ENCODE measurements at places on chromosomes 11 and 22.
A peak's percentile ranks its signal among the peaks of the same experiment; 100 is the strongest.

GRCh38 chr11:45017329-45017728 is 66.6 kb upstream of the TP53I11 start:
- no peak for DNase-seq

DNA sequence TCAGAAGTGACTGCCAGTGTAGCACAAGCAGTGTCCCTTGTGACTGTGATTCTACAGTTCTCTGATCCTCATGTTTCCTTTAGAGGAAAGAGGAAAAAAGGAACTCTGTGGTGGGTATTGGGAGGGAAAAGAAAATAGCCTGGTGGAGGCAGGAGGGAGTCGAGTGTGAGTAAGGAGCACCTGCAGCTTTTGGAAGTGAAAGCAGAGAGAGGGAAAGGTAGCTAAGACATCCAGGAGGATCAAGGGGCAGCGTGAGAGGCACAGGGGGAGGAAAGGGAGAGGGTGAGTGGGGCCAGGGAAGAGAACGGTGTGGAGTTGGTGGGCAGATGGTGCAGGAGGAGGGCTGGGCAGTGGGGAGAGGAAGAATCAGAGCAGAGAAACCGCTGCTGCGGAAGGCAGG is 12.4 kb downstream of the TMA7B start:
- DNase-seq, result no peak

DNA sequence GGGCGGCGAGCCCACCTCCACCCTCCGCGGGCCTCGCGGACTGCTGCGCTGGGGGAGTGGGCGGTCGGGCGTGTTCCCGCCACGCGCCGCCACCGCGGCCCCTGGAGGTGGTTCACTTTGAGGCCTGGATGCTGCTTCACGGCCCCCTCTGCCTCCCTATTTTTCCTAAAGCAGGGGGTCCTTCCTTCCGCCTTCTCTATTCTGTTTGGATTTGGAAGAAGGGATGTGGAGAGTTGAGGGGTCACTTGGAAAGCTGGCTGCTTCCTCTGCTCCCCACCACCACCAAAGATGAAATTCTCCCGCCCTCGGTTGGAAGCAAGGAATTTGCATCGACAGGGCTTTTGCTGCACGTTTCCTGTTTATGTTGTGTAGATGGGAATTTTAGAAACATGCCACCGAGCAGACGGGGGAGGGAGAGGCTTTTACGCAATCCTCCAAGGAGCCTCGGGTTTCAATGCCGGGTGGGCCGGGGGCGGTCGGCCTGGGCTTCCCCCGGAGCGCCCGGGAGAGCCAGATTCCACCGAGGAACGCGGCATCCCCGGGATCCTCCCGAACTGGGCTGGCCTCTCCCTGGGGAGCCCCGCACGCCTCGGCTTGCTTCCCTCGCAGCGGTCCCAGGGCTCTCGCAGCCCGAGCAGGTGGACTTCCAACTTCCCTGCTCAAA is 403 bp upstream of the SBF2 start:
- DNase-seq, result no peak

DNA sequence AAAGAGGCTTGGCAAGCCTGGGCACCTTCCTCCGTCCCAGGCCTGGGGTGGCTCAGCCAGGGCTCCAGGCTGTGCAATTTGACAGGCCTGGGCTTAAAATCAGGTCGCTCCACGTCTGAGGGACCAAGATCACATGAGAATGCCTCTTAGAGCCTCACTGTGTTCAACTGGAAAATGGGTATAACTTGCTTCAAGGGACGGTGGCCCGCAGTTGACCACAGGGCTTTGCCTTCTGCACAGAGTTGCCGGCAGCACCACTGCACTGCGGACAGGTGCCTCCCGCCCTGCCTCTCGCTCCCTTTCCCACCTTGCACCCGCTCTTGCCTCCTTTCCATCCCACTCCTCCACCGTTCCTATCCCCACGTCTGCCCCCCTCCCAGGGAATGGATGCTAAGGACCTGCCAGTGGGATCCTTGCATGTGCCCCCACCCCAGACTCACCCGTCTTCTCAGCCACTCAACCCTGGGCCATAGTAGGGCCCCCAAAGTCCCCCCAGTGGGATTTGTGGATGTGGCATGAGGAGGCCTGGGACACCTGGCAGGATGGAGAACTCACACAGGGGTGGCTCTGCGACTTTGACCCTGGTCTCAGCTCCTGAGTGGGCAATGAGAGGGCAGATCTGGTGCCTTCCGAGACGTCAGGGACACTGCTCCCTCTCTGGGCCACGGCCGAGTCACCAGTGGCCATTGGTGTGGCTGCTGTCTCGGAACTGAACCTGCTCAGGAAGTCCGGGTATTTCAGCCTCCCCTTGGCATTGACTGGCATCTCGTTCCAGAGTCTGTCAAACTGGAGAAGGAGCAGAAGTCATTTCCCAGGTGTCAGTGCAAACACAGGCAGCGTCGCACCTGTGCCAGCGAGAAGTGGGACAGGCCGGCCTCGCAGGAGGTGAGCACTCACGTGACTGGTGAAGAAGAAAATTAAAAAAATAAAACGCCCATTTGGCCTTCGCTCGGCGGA is 128.0 kb downstream of the MPPED1 start:
- no peak for DNase-seq

DNA sequence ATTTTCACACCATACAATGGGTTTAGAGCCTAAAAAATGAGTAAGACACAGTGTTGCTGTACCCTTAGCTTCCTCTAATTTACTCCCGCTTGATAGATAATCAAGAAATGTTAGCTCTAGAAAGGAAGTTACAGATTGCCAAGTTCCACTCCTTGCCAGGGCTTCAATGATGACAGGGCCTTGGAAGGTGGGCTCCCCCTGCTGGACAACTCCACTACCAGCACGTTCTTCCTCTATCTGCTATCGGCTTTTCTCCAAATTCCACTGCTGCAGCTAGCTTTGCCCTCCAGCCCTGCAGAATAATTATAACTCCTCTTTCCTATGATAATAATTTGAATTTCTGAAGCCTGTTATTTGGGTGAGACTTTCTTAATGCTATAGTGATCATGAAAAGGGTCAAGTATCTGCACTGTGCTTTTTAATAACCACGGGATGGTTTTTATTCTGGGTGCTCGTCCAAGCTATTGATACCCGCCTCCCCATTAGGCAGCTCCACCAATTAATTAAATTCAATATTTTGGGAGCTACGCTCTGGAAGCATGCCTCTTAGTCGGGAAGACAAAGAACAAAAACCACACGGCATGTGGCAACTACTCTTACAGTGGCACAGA is 9.0 kb downstream of the SYN3 start:
- peak; percentile 59 for DNase-seq

DNA sequence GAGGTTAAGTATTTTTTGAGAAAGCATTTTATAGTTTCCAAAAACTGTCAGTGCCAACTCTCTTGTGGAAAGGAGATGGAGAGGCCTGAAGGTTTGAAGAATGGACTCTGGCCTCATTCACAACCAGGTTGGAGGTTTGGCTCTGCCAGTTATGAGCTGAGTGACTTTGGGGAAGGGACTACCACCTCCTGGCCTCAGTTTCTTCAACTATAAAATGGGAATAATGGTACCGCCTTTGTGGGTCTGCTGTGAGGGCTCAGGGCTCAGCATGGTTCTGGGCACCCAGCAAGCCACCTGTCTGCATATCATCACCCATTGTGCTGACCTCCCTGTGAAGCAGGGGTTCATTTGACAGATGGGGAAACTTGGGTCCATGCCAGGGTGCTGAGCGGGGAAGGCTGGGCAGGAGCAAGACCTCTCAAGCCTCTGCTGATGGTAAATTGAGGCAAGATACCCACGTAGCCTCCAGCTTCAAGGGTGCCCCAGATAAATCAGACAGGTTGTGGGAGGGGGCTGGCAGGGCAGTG is 3.5 kb upstream of the LIF start:
- no peak for DNase-seq

DNA sequence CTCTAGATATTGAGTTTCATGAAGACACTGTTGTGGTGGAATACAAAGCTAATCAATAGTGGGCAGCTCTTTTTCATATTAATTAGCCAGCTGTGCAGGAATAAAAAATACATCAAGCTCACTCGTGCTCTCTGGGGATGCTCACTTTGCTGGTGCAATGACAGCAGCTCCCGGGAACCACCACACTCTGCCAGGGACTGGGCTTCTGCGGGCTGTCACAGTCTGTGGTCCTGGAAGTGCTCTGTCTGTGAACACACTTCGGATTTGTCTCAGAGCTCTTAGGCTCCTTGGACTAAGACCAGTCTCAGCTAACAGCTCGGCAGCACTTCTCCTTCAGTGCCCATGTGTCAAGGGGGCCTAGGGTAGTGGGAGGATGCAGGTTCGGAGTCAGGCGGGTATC is 393.5 kb downstream of the TENM4 start:
- no peak for DNase-seq

DNA sequence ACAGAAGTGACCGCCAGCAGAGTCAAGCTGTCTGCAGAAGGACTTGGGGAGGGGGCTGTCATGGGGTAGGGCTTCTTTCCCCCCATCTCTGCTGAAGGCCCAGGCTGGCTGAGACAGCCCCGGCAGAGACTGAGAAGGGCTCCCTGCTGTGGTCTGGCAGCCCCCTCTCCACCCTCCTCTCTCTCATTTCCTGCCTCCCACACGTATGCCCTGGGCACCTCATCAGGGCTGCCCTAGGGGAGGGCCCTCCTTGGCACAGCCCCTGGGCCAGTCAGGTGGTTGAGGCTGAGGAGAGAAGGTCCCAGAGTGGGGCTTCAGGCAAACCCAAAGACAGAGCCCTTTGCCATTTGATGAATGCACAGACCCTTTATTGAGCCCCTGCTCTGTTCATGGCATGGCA is 3.6 kb downstream of the RASD2 start:
- DNase-seq, result no peak

- DNase-seq, result no peak
Observed at GRCh38 chr11:85379066-85379465, 248.1 kb downstream of the DLG2 start.

- no peak for DNase-seq
Observed at GRCh38 chr11:36500315-36500721, 9.8 kb downstream of the TRAF6 start.

- DNase-seq, result no peak
Observed at GRCh38 chr11:26149585-26149984, 182.3 kb upstream of the ANO3 start.

DNA sequence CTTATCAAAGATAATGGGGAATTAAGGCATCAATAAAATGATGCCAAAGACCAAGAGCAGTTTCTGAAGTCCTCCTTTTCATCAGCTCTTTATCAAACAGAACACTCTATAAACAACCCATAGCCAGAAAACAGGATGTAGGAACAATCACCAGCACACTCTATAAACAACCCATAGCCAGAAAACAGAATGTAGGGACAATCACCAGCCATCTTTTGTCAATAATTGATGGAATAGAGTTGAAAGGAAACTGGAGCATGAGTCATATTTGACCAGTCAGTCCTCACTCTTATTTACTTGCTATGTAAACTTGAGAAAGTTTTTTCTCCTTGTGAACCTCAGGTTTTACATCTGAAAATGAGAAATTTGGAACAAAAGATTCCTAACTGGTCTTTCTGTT is 10.0 kb downstream of the MS4A2 start:
- DNase-seq, result no peak

DNA sequence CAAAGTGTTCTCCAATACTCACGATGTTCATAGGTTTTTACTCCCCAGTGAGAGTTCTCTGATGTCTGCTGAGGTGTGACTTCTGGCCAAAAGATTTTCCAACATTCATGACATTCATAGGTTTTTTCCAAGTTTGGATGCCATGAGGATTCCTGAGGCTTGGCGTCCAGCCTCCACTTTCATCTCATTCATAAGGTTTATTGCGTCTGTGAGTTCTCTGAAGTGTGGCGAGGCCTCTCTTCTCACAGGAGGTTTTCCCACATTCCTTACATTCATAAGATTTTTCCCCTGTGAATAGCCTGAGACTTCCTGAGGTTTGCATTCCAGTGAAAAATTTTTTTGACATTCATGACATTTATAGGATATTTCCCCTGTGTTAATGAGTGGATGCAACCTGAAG is 1014.1 kb downstream of the LRRC4C start:
- no peak for DNase-seq

DNA sequence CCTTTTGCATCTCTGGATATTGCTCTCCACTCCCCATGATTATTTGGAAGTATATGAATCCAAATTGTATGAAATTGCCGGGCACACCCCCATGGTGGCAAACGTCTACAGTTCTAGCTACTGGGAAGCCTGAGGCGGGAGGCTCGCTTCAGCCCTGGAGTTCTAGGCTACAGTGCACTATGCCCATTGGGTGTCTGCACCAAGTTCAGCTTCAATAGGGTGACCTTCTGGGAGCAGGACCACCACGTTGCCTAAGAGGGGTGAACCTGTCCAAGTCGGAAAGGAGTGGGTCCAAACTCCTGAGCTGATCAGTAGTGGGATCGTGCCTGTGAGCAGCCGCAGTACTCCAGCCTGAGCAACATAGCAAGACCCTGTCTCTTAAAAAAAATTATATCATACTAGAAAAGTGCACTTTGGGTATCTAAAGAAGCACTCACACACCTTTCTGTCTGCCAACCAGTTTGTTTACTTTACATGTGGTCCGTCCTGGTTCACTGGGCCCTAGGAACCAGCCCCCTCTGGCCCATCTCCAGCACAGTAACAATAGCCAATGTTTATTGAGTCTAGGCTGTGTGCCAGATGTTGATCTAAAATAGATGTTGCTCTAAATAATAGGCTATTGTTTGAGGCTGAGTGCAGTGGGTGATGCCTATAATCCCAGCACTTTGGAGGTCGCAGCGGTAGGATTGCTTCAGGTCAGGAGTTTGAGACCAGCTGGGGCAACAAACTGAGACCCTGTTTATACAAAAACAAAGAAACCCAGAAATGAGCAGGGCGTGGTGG is 16.4 kb upstream of the KAT5 start:
- DNase-seq, result no peak

DNA sequence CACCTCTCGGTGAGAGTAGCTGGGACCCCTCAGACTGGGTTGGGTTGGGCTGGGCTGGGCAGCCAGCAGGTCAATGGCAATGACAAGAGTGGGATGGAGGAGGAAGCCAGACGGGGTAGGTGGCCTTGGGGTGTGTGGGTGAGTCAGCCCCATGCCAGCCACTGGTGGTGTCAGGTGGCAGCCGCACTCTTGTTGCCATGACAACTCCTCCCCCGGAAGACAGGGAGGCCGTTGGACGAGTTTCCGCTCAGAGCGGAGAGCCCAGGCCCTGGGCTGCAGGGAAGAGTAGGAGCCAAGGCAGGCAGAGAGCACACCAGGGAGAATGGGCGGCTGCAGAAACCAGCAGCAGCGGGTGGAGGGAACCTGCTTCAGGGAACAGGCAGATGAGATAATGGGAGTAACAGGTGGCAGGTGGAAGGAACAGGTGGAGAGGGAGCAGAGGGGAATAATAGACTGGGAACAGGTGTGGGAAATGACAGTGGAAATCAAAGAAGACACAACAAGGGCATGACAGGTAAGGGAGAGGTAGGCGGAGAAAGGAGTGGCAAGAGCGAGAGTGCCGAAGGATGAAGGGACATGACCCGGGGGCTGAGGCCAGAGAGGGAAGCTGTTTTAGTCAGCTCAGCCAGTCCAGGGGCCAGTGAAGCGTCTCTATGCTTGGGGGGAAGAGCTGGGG is 8.7 kb downstream of the SPTBN2 start:
- DNase-seq, result peak; percentile 28

Data from progenitor cell of endocrine pancreas (in vitro differentiated cells).